ACHN (cell line): ENCODE measurements at places on chromosomes 7 and 10.
A peak's percentile ranks its signal among the peaks of the same experiment; 100 is the strongest.

DNA sequence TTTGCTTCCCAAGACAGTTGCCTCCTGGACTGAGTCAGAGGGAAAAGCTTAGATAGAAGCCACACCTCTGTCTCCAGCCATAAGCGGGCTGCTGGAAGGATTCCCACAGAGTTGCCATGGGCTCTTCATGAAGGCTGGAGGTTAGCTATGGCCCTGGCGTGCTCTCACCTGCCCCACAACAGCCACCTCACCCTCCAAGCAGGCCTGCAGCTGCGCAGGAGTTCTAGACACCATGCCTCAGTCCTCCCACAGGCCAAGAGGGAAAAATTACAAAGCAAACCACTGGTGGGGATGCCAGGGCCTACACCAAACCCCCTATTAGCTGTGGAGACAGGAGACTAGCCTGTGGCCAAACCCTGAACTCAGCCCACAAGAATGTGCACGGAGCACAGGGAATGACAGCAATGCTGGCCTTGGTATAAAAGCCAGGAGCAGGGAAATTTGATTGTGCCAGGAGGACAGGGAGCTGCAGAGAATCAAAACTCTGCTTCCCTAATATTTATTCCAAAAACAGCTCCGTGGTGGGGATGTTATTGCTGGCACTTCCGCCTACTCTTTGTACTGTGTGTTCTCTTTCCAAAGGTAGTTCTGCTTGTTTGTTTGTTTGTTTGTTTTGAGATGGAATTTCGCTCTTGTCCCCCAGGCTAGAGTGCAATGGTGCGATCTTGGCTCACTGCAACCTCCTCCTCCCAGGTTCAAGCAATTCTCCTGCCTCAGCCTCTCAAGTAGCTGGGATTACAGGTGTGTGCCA is 60.3 kb upstream of the STK17A start:
- peak; percentile 23 for DNase-seq

DNA sequence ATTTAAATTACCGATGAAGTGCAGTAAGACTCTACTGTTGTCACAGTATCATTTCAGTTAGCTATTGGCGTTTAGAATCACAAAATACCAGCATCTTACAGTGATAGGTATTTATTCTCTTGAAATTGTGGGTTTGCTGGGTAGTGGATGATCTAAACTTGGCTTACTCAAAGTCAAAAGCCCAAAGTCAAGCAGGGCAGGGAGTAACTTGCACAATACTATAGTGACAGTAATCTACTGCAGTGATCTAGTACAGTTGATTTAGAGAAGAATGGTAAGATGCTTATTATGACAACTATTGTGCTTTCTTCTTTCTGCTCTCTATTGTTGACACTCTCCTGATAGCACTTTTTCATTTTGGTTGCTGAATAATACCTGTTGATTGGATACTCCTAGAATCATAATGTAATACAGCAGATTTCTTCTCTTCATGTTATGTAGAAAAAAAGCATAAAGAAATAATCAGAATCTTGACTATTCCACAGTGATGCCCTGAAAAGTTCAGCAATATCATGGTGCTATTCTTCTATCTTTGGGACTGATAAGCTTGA is 10.0 kb downstream of the BTRC start:
- no peak for DNase-seq

DNA sequence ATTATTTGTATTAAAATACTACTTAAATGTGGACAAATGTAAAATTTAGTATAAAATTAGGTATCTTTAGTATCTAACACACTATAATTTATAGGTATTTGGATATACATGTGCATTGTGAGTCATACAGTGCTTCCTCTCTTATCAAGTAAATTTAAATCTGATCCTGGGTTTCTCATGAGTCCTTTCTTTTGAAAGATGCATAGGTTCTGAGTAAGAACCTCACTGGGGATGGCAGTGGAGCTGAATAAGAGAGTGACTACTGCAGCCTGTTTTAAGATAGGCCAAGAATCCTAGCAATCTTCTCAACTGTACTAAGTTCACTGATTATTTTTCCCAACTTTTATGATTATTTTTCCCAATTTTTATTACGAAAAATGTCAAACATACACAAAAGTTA is 16.2 kb downstream of the CEP55 start:
- no peak for DNase-seq

GRCh38 chr7:21357151-21358097 is 70.5 kb upstream of the SP4 start:
- no peak for DNase-seq

GRCh38 chr7:156232931-156233705 is 407.5 kb upstream of the RNF32 start:
- no peak for DNase-seq

DNA sequence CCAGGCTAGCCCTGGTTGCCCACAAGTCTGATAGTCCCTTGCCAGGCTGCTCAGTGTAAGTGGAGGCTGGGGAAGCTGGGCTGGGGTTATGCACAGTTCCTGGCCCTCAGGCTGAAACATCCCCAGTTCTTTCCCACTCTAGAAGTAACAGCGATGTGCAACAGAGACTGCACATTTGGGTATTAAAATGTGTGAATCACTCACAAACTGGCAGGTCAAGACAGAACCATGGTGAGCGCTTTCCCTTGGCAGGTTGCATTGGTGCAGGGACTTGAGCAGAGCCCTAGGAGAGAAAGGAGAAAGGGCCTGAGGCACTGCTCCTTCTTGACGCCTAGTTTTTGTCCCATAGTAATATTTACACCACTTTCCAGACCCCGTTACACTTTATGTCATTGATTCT is 56.1 kb upstream of the SLC35B4 start:
- DNase-seq = no peak

- DNase-seq = peak; percentile 81
Measured at GRCh38 chr10:98309366-98310355, 41.7 kb upstream of the LOXL4 start.

DNA sequence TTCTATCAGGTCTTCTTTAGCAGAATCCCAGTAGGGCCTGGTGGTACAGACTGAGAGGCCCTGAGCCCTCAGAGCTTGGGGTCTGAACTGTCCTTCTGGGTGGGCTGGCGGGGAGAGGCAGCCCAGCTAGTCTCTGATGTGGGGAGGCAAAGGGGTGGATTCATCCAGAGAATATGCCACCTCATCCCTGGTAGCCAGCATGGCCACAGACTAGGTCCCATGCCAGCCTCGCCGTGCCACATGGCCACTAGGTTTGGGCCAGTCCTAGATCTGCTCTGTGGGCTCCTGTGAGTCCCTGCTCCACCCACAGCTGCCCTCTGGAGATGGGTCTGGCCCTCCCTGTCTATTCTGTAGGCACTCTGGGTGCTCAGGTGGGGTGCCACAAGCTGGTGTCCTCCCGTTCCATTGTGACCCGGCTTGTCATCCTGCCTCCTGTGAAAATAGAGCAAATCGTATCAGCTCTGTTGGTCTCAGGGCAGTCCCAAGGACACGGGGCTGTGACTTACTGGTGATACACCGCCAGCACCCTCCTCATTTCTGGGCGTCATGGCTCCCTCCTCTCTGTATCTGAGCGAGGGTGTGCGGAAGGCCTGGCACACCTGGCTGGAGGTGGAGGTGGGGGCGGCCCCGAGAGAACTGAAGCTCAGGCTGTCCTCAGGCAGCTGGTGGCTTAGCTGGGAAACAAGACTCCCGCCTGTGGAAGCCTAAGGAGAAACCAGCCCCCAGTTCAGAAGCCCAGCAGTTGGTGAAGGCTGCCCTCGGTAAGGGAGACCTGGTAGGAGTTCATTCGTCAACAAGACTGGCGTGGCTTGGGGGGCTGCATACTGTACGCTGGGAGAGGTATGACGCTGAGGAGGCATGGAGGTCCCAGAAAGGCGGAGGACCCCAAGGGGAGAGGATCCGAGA is 33.3 kb downstream of the UNC5B start:
- no peak for DNase-seq

DNA sequence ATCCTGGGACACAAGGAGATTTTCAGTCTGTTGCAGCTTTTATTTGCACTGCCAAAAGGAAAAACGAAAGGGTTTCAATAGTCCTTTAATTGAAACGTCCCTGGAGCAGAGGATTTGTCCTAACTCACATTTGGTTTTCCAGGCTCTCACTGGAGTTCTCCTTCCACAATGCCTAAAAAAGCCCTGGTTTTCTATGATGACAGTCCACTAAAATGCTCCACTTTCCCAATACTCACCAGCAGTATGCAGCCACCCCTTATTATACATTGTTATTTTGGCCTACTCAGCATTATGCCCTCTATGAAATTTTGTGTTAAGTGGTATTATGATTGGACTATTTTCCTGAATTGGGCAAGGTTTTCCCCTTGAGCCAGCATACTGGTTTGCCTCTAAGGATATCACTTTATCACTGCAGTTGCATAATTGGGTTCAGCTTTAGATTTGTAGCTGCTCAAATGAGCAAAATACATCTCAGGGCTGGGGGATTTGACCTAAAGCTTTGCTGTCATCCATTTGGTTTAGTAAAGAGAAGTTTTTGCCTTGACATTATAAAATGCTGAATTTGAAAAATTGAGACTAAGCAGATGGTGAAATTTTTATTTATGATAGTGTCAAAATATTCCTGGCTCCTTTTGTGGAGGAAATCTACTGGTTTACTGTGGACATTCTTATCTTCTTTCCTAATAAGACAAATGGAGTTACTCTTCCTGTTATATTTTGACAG is 239.2 kb downstream of the RNLS start:
- no peak for DNase-seq

DNA sequence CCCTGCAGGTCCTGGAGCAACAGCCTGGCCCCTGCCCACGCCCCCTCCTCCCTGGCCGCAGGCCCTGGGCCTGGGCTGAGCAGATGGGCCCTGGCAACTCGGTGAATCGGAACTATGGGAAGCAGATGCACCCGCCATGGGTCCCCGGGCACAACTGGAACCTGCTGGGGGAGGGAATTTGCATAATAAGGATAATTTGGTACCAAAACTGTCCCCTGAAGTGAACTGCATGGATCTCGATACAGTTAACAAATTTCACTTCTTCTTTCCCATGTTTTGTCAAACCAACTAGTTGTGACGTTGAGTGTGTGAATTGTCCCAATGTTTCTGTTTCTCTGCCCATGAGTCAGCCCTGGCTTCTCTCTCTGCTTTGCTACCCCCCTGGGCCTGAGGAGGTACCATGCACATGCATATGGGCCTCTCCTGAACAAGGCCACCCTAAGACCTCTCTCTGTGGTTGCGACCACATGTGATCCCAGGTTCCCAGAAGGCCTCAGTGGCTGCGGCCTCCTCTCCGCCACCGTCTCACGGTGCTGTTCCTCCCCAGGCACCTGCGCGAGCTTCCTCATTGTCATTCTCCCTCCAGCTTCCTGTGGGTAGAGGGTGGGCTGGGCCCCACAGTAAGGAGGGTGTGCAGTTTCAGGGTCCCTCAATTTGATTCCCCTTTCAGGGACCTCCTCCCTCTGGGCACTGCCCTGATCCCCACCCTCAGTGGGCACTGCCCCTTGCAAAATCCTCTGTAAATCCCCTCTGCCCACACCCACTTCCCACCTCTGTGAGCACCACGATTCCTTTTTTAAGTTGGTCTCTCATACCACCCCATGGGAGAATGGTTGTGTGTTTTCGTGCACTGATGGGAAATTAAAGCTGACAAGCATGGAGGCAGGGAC is 40.0 kb downstream of the FIGNL1 start:
- DNase-seq = no peak

- DNase-seq = no peak
Measured at GRCh38 chr10:89371987-89372386, 5.9 kb upstream of the IFIT1B start.
